Stimulated activated naive CD4-positive, alpha-beta T cell treated with Interleukin-2 at 50 U/mL for 16 hours (primary cell): ENCODE measurements at places on chromosomes 5 and 9.

- DNase-seq: no peak
Measured at GRCh38 chr5:32722957-32723356, 11.8 kb downstream of the NPR3 start.

DNA sequence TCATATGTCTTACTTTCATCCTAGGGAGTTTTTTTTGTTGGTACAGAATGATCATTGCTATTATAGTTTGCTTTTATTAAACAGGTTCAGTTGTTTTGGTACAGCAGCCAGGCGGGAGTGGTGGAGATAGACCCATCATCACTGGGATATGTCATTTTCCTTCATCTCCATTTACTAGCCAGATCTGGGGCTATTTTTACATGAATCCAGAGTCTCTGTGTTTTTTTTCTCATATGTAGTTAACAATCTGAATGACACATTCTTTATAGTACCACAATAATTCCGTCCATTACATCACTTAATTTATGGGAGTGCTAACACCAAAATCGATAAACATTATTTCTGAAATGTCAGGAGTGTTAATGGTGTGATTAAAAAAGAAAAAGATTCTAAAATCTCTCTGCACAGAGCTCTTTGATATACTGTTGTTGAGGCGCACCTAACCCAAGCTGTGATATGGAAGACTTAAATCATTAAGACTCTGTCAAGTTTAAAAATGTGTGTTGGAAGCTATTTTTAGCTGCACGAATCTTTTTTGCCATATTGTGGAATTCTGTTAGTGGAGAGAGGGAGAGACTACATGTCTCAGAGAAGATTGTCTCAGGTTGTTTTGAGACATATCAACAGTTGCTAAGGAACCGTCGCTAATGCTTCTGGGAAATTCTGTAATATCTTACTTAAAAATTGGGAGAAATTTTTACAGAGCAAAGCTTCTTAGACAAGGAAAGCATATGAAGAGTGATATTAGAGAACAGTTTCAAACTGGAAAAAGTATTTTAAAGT is 59.6 kb downstream of the RPS23 start:
- DNase-seq: no peak

- no peak for DNase-seq
Measured at GRCh38 chr5:107519900-107520354, 150.8 kb downstream of the EFNA5 start.

- DNase-seq: no peak
Measured at GRCh38 chr5:111197523-111197922, 26.7 kb upstream of the CAMK4 start.

DNA sequence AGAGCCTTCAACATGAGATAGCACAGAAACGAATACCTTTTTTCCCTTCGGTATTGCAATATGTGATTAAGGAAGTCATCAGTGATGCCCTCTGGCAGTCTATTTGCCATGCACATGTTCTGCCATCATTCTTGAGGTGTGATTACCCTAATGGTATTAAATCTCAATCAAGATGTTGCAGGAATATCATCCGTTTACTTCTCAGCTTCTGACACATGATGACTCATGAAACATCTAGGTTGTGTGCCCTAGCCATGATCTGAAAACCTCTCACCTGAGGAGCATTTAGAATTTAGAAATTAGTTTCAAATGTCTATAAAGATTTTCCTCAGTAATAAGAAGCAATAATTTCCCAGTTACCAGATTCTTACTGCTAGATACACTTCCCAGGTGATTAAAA is 209.1 kb downstream of the ADGRV1 start:
- DNase-seq: no peak

GRCh38 chr9:105132606-105133005 is 111.8 kb upstream of the SLC44A1 start:
- DNase-seq: no peak

DNA sequence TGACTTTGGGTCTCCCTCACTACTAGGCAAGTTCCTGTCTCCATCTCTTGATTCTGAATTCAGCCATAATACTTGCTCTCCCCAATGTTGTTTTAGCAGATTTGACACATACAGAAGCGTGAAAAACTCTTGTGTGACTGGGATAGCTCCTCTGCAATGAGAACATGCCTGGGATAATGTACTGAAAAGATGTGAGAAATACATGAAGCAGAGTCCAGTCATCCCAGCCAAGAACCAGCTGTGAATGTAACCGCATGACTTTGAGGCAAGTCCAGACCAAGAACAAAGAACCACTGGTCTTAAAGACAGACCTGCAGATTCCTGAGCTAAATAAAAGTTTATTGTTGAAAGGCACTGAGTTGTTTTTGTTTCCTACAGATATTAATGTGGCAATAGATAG is 135.0 kb downstream of the NMUR2 start:
- no peak for DNase-seq

- no peak for DNase-seq
Measured at GRCh38 chr5:169778622-169779596, 141.8 kb downstream of the DOCK2 start.

DNA sequence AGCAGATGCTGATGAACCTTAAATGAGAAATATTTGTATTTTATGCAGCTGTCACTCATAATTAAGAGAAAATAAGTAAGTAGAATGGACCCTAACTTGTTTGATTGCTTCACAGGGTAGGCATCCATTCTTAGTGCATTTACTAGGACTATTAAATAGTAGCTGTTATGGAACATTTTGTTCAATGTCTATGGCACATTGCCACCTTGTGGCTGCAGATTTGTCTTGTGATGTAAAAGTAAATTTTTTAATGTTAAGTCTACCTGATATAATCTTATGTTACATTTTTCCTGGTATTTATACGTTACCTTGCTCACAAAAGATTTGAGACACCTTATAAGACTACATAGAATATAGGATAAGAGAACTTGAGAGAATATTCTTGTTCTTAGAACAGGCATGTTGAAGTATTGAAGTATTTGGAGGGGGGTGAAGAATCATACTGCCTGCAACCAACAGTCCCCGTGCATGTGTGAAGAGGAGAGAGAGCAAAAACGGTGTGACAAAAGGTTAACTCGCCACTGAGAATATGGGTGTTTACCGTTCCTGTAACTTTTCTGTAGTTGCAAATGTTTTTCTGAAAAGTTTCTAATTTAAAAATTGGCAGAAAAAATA is 161.1 kb downstream of the MAST4 start:
- DNase-seq: no peak

DNA sequence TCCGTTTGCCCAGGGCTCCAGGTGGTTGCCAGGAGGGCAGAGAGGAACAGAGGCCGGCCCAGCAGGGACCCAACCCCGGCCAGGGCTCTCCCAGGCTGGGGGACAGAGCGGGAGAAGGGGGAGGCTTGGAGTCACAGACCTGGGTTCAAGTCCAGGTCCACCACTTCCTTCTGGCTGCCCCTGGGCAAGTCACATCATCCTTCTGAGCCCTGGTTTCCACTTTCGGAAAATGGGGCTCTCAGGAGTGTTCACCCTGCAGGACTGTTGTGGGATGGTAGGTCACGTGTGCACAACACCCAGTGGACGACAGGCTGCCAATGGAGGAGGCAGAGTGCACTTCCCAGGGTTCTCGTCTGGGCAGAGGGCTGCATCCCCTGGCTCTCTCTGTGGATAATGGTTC is 245.4 kb downstream of the PBX3 start:
- DNase-seq: no peak

DNA sequence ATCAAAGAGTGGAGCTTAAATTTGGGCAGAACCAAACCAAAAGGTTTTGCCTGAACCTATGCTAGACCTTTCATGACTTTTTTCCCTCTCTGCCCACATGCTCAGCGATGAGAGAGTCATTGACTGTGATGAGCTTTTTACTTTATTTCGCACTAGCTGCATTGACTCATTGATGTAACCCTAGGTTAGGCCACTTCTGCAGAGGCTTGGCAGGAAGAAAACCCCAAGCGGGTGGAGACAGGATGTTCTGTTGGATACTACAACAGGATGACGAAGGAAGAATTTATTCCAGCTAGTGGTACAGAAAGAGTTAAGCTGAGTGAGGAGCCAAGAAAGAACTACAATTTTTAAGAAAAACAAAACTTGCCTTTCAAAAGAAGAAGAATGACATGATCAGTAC is 18.4 kb downstream of the AGXT2 start:
- no peak for DNase-seq

DNA sequence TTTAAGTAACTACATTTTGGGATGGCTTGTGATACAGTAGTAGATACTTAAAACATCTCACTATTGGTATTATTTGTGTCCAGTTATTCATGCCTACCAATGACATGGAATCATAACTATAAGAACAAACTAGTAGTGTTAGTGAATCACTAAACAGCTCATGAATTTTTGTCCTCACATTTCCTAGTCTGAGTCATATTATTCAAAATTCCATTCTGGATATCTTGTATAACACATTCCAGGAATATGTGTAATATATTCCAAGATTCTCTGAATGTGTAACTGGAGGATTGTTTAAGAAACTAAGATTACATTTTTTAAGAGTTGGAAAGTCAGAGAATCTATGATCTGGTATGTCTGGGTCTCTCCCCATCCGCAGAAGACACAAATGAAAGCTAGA is 565.3 kb upstream of the ZNF608 start:
- no peak for DNase-seq

- no peak for DNase-seq
Measured at GRCh38 chr9:97978371-97979130, 4.6 kb upstream of the ANP32B start.

GRCh38 chr9:72743836-72744235 is 209.0 kb downstream of the ALDH1A1 start:
- DNase-seq: no peak

GRCh38 chr5:127358740-127359139 is 68.1 kb downstream of the MEGF10 start:
- DNase-seq: no peak

DNA sequence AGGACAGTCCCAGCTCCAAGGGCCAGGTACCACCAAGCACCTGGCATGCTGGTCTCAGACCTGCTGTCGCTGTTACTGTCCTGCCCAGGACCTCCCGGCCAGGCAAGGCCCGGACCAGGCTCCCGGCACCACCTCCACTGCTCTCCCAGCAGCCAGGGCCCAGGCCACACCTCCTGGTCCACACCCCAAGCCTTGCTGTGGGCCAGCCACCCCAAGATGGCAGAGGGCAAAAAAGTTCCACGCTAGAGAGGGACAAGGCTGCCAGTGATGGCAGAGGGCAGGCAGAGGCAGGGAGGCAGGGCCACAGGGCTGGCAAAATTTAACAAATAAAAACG is 1.1 kb downstream of the DNLZ start:
- no peak for DNase-seq

DNA sequence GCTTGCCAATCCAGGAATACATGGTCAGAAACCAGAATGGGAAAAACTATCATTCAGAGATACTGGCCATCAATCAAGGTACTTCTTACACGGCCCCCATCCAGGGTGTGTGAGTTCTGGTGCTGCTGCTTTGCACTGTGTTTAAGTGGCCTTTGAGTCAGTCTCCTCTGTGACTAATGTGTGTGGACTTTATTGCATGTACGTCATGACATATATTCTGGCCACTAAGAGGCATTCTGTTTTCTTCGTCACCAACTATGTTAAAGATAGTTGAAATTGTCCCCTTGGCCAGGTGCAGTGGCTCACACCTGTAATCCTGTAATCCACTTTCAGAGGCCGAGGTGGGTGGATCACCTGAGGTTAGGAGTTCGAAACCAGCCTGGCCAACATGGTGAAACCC is 8.5 kb downstream of the EXOSC3 start:
- DNase-seq: no peak

DNA sequence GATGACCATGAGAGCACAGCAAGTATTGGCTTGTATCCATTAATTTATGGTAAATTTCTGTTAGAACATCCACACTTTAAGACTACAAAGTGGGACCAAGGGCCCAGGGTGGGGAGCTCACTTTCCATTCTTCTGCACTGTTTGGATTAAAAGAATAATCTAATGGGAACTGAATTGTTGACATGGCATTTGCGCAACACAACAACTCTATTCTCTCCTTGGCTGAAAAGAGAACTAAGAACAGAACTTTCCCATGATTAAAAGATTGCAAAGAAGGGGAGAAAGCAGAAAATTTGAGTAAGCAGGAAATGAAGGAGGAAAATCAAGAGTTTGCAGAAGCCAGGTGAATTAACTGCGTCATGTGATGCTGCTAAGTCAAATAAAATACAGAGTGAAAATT is 143.4 kb downstream of the HINT1 start:
- DNase-seq: no peak

DNA sequence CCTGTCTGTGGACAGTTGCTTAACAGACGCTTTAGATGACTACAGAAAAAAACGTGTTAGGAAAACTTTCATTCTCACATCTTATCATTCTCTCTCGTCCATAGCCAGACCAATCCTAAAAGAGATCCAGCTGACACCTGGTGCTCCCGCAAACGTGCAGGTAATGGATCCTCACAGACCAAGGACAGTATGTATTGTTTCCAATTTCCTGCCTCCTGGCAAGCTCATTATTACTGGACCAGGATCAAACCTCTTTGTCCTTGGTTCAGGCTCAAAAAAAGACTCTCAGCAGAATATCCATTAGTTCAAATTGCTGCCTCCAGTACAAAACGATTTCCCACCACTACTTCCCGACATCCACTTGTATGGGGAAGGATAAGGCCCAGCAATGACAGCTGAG is 62.4 kb downstream of the SERINC5 start:
- no peak for DNase-seq

- DNase-seq: no peak
Measured at GRCh38 chr5:120463991-120464626, at the start of gene PRR16. PRR16 (plus strand) TSS chr5:120464300.

DNA sequence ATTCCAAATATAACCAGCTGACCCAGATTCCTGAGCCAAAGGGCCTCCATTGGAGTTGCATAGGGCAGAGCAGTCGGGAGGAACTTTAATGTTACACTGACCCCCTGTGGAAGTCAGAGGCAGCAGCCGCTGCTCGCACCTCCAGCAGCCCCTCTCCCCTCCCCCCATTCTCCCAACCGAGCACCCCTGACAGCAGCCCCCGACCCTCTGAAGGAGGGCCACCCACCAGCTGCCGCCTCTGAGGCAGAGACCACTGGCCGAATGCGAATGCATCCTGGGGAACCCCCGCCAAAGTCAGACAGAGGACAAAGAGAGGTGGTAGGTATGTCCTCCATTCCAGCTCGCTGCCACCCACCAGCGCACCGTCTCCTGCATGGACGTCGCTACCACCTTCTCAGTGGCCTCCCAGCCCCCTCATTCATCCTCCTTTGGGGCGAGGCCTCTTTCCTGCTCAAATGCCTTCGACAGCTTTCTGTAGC is 231.0 kb downstream of the CDK5RAP2 start:
- no peak for DNase-seq

DNA sequence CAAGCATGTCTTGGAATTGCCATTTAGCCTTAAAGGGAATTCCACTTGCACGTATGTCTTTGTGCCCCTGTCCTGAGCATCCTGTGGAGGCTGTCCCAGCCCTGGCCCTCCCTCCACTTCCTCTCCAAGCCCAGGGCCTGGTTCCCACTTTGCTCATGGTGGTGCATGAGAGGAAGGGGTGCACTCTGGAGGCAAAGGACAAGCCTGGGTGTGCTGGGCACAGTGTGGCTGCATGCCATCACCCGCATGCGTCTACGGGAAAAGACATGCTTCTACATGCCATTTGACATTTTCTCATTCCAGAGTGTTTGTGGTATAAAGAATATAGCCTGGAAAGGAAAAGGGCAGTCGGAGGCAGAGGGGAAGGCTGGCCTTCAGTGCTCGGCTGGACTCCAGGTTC is 7.2 kb upstream of the IRX2 start:
- no peak for DNase-seq

GRCh38 chr5:44384816-44385215 is 4.4 kb downstream of the FGF10 start:
- no peak for DNase-seq
